CD14-positive monocyte (primary cell): ENCODE measurements at places on chromosomes 5 and 9. TPM values are rescaled to one million over a fixed set of nuclear protein-coding genes. Genes with fewer than 3 reads are reported as not detected.

- peaks cover 66% of the 10 kb centered on the region for H3K36me3 ChIP-seq
- peaks cover 16% of the 10 kb centered on the region for H3K4me1 ChIP-seq
- no peak overlapping the region for H3K27ac ChIP-seq
Observed at GRCh38 chr9:33469891-33470290, 3.8 kb downstream of the NOL6 start.

Gene TMC1
- polyA plus RNA-seq, result 0.55 TPM

GRCh38 chr5:16674750-16675149 is 58.0 kb upstream of the RETREG1 start:
- no peak for DNase-seq
- H3K4me3 ChIP-seq, result no peak overlapping the region
- H3K36me3 ChIP-seq, result no peaks in the 10 kb centered on the region
- H3K4me1 ChIP-seq, result no peaks in the 10 kb centered on the region
- H3K27me3 ChIP-seq, result no peaks in the 10 kb centered on the region

DNA sequence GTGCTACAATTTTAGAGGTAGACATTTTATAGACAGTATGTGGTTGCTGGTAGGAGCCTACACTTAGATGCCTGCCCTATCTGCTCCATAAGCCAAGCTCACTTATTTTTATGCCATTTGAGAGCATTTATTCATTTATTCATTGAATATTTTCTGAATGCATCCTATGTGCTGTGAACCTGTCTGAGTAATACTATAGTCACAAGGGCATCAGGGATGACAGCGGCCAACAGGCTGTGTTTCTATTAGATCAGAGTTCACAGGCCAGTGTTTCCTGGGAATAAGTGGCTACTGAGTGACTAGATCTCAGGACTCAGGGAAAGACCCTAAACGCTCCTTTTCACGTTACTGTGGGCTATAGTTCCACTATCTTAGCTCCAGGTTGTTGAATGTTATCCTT is 235.2 kb upstream of the MSX2 start:
- DNase-seq, result no peak
- no peak overlapping the region for H3K4me3 ChIP-seq
- no peaks in the 10 kb centered on the region for H3K36me3 ChIP-seq
- no peaks in the 10 kb centered on the region for H3K27me3 ChIP-seq
